ENCODE measurements at places on chromosomes 16 and 17. TPM values are rescaled to one million over a fixed set of nuclear protein-coding genes. Genes with fewer than 3 reads are reported as not detected.

DNA sequence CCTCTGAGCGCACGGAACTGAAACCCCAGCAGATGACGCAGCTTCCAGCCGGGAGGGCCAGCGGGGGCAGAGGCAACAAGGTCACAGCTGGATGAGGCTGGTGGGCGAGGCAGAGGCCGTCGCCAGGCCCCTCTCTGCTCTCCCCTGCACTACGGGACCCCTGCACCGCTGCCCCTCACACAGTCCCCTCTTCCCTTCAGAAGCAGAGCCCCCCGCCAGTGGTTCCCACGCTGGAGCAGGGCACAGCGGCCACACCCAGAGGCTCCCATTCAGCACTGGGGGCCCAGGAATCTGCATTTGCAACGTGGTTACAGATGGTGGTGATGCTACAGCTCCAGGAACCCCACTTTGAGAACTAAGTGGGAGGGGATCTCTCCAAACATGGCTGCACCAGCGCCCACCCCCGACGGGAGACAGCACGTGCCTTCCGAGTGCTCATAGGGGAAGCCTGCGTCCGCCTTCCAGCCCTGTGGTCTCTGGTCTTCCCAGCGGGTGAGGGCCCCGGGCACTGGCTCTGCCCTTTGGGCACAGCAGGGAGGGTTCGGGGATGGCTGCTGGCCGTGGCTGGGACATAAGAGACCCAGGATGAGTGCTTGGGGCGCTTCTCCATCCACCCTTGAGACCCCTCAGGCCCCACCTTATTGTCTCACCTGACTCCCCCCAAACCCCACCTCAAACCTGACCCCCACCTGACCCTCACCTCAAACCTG, 4.7 kb upstream of the RAB40B start:
- no peak for DNase-seq

GRCh38 chr17:8155231-8155995, 3.2 kb upstream of the PER1 start:
- DNase-seq, result no peak

DNA sequence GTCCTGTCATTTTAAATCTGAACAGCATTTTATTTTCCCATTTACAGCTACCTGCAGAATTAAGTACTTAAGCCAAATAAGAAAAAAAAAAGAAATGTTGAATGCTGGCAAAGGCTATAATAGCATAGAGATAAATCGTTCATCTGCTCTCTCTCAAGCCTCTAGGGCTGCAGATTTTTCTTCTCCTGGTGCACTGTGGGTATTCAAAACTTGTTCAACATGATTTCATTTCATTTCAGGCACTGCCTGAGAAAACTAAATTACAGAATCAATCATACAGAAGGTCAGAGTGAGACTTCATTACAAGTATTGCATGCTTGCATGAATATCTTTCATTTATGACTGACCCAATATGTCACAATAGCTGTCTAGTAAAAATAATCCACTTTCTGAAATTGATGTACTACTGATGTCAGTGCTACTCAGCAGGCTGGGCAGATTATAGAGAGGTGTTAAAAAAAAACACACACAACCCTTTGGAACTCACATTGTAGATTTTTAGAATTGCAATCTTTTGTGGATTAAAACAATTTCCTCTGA, 86.2 kb downstream of the TOX3 start:
- no peak for DNase-seq

Gene CCL13
- total RNA-seq, result 2.0 TPM

Gene CRYM
- 2.6 TPM for total RNA-seq
